ENCODE measurements at places on chromosomes 6 and 20.

DNA sequence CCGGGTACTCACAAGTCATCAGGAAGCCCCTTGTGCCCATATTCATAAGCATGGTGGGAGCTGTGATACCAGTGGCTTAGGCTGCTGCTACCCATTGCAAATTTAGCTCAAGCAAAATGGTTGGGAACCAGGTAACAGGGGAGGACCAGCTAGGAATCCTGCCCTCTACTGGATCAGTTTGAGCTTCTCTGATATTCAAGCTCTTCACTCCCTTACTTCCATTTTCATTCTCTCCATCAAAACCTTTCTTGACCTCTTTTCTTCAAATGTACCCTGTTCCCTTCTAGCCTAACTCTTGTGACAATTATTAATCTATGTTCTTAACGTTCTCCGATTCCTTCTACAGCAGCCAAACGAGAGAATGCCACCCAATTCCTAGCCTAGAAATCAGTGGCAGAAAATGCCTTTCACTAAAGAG lies 9.7 kb downstream of the NOL7 start:
- DNase-seq = peak; percentile 55

DNA sequence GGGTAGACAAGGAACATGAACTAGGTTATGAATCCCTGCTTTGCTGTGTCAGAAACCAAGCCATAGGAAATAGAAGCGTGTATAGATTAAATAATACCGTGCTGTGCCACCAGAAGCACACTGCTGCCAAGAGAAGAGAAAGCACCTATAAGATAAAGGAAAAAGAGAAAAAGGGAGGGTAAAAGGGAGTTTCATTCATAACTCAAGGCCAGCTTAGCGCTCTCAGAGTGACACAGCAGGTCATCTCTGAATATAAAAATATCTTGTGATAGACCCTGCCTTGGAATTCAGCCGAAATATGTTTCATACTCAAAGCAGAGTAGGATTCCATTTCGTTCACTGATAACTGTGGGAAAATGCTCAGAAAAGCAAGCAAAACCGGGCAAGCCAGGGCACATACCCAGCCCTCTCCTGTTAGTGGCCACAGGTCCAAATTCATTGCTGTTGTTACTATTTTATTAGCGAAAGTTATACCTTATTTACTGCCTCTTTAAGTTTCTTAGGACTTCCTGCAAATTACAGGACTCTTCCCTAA lies 8.7 kb downstream of the JAG1 start:
- DNase-seq = no peak

DNA sequence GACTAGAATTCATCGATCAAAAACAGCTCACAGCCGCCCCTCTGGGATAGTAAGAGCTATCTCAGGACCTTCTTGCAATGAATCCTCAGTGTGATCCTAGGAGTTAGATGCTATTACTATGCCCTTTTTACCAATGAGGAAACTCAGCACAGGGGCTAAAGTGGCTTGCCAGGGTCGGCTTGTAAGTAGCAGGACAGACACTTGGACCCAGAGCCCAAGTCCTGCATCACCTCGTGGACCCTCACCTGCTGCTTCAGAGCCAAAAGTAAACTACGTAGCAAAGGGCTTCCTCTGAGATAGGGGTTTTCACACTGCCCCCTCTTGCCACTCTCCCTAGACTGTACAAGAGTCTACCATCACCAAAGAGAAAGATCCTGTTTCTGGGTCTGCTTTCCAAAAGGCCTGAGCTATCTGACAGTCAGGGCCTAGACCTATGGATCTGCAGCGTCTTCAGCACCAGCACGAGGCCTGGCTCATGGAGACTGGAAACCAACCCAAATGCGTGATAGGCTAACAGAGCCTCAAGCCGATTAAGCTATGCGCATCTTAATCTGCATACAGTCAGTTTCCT lies 172.3 kb downstream of the ANKRD60 start:
- no peak for DNase-seq

DNA sequence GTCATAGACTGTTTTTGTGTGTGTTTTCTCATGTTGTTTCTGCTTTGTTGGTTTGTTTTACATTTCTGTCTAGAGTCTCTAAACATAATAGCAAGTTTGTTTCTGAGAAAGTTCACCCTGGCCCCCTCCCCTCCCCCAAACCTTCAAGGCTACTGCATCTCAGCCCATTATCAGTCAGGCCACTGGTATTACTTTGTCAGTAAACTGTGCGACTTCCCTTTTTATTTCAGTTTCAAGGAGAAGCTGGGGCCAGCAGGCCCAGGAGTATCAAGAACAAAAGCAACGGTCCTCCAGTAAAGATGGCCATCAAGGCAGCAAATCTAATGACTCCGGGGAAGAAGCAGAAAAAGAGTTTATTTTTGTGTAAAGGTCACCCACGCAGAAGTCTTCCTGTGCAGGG lies 32.8 kb upstream of the SCGN start:
- no peak for DNase-seq

GRCh38 chr6:46592740-46593139 lies 59.9 kb downstream of the CYP39A1 start:
- no peak for DNase-seq

- DNase-seq = no peak
Measured at GRCh38 chr6:55678330-55679224, 99.6 kb upstream of the HMGCLL1 start.

- no peak for DNase-seq
Measured at GRCh38 chr6:139289233-139289632, 2.6 kb downstream of the TXLNB start.

All from SHP77 (cell line).